ENCODE measurements at places on chromosomes 6 and 20.

GRCh38 chr6:44030812-44031454, 96.3 kb downstream of the MRPL14 start:
- DNase-seq: no peak

DNA sequence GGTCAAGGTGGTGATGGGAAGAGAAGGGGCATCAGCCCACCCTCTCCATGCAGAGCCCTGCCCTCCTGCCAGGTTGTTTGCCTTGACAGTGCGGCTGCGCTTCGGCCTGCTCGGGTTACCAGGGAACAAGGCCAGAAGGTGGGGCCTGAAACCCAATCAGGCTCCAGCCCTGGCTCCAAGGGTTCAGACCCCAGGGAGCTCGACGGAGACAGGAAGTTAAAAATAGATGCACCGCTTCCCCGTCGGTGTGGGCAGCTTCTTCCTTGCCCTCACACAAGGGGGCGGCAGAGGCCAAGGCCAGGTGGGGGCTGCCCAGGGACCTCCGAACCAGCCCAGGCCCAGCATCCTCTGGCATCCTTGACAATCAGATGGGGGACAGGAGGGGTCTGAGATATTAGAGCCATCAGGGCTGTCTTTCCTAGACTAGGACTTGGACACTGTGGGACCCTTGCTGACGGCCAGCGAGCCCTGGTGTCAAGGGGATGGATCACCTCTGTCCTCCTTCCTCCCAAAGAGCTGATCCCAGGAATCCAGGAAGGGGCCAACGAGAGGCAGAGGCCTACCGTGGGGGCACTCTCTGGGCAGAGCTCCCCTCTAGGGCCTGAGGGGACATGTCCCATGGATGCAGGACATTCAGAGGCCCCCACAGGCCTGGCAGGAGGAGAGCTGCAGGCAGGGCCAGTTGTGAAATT, 65.2 kb downstream of the RIPOR3 start:
- DNase-seq: no peak

DNA sequence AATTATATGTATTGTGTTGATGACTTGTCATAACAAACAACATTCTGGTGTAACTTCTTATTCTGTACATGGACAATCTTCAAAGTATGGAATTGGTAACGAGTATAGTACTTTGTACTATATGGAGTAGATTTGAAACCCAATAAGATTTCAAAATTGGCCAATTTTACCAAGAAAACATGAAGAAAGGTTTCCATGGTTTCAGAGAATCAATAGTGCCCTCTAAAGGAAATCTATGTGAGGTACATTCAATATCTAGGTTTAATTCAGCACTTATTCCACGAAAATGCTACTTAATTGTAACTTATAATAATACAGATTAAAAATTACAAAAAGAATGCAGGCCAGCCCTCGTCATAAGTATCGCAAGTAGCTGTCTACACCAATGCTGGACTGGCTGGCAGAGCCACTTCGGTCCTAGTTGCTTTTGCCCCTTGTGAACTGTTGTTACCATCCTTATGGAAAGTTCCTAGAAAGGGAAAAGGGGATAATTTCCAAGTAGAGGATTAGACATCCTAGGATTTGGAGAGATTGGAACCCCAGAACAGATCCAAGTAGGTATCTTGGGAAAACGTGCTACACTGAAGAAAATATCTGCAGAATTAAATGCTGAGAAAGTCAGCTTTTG, 70.9 kb downstream of the LCA5 start:
- DNase-seq: no peak

GRCh38 chr6:77180326-77180725, 283.0 kb downstream of the HTR1B start:
- no peak for DNase-seq

GRCh38 chr6:69138893-69139494, 503.9 kb downstream of the ADGRB3 start:
- no peak for DNase-seq

DNA sequence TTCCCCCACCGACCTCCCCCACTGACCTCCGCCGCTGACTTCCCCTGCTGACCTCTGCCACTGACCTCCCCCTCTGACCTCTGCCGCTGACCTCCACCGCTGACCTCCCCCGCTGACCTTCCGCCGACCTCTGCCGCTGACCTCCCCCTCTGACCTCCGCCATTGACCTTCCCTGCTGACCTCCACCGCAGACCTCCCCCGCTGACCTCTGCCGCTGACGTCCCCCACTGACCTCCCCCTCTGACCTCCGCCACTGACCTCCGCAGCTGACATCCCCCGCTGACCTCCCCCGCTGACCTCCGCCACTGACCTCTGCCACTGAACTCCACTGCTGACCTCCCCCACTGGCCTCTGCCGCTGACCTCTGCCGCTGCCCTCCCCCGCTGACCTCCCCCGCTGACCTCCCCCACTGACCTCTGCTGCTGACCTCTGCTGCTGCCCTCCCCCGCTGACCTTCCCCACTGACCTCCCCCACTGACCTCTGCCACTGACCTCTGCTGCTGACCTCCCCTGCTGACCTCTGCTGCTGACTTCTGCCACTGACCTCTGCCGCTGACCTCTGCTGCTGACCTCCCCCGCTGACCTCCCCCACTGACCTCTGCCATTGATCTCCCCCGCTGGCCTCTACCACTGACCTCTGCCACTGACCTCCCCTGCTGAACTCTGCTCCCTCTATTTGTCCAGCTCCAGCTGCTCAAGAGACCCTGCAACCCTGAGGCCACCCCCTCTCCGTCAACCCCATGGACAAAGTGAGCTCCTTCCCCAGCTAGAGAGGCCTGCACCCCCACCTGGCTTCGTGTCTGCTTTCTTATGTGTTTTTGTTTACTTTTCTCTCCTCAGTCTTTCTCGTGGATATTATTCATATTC, 91.4 kb upstream of the AFDN start:
- DNase-seq: no peak

- DNase-seq: no peak
These were observed 151.2 kb downstream of the PDE10A start for GRCh38 chr6:165511807-165512206.

GRCh38 chr6:109238396-109238795, 143.1 kb downstream of the CEP57L1 start:
- DNase-seq: no peak

- no peak for DNase-seq
These were observed 44.9 kb upstream of the TLDC2 start for GRCh38 chr20:36830791-36831691.

- DNase-seq: no peak
These were observed 480.5 kb upstream of the HTR1E start for GRCh38 chr6:86456821-86457220.

DNA sequence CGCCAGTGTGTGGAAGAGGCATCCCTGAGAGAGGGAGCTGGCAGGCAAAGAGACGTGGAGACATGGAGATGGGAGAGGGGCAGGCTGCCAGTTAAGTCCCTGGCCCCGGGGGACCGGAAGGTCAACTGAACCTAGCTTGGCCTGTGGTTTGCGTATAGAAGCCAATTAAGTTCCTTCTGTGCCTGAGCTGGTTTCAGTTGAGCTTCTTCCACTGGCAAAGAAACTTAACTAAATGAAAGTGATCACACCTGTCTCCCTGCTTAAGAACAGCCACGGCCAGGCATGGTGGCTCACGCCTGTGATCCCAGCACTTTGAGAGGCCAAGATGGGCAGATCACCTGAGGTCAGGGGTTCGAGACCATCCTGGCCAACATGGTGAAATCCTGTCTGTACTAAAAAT, 26.7 kb upstream of the NNAT start:
- no peak for DNase-seq

DNA sequence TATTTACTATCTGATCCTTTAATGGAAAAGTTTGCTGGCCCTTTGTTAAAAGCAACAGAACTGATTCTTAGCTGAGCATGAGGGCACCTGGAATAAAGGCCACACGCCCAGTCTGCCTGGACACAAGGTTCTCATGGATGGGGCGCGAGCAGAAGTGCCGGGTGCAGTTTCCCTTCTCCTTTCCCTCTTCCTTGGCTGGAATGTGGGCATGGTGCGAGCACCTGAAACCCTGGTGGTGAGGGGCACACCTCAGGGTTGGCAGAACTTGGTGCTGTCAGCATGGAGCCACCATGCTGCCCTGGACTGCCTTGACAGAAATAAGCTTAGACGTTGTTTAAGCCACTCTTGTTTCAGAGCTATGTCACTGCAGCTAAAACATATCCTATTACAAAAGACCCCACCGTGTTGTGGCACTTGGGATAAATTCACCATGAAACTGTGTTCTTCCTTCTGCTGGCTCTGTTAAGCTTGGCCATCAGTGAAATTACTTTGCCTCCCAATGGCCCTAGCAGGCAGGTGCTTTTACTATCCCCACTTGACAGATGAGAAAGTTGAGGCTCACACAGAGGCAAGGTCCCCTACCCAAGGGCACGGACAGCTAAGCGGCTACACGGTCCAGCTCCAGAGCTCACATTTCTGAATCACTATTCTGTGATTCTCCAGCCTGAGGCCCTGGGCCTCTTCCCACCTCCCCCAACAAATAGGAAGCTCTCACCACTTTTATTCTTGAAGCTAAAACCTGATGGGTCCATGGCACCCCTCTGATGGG, 115.9 kb downstream of the PREX1 start:
- DNase-seq: no peak

DNA sequence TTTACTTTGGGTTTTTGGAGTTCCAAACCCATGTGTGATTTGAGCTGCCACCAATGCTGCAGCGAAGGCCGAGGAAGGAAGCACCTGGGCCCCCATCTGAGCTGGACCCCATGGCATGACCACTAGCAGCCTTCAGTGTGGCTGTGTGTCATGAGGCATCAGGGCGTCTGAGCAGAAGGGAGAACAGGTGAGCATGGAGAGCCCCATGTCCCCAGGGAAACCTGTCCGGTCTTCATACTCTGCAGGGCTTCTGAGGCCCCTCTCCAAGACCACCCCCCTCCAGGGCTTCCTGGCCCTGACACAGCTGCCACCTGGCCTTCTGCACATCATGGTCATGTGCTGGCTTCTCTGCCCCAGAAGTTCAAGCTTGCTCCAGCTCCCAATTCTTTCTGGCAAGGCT, 169.1 kb upstream of the CST7 start:
- DNase-seq: no peak

GRCh38 chr6:50264995-50265571, 215.4 kb upstream of the DEFB112 start:
- no peak for DNase-seq

DNA sequence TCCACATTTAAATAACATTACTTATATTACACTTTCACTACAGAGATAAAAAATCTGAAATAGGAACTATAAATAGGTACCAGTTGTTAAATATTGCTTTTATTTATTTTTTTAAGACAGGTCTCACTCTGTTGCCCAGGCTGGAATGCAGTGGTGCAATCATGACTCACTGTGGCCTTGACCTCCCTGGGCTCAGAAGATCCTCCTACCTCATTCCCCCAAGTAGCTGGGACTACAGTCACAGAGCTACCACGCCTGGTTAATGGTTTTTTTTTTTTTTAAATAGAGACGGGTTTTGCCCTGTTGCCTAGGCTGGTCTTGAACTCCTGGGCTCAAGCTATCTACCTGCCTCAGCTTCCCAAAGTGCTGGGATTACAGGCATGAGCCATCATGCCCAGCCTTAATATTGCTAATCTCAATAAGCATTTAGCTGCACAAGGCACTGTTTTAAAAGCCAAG, 17.3 kb downstream of the EEF1E1 start:
- no peak for DNase-seq

- DNase-seq: no peak
These were observed 37.4 kb upstream of the FAM83C start for GRCh38 chr20:35329435-35330139.

GRCh38 chr6:144415835-144416237, 130.7 kb downstream of the UTRN start:
- DNase-seq: no peak

DNA sequence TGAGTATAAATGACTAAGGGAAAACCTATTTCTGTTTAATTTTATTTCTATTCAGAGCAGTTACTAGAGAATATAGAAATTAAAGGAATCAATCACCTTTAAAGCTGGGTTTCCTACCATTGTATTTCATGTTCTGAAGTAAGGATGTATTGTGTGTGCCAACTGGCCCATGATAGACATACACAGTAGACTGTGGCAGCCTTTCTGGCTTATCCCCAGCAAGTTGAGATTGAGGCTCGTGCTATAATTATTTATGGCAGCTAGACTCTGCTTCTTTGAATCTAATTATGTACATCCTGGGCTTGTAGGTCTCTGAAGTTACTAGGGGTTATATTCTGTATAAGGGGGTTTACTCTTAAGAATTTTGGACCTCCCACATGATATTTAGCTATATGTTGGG, 44.4 kb downstream of the ZNF292 start:
- no peak for DNase-seq

- no peak for DNase-seq
These were observed 685.6 kb downstream of the DOK5 start for GRCh38 chr20:55160996-55161395.

DNA sequence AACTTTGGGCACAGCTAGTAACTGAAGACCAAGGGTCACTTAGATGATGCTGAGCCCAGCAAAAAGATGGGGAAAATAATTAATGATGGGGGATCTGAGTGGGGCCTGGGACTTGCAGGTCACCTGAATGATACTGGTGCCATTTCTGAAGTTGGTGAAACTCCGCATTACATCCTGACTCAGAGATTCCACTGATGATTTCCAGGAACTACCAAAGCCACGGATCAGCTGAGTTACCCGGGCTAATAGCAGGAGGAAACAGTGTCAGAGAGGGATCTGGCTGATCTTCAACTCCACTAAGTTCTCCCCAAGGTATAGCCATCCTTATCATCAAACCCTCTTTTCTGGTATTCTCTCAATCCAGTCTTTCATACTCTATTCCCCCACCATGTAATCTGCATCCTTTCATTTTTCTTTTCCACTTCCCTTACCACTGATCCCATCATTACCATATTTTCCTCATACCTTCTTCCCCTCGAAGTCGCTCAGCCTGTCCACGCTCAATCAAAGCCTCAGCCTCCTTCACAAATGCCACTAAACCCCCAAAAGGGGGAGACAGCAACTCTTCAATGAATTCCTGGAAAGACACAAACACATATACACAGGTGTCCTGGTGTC, 20.2 kb downstream of the VPS52 start:
- DNase-seq: no peak

- DNase-seq: no peak
These were observed 7.8 kb upstream of the BTN3A1 start for GRCh38 chr6:26394289-26394688.

GRCh38 chr20:36264426-36265246, 28.4 kb downstream of the AAR2 start:
- DNase-seq: no peak

GRCh38 chr6:141388666-141389065, 744.1 kb upstream of the GJE1 start:
- no peak for DNase-seq

DNA sequence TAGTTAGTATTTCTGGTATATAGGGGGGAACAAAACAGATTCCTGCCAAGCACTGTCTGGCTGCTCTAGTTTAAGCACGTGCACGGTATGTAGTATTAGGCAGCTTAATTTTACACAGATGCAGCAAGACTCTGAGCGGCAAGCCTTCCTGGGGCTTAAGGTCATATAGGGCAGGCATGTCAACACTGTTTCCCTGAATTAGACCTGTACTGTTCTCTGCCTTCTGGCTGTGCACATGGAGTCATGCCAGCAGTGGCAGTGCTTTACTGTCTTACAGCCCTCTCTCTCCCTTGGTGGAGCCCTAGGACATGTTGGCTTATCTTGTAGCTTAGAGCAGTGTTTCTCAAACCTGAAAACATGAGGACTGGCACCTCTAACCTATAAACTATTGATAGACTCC, 56.6 kb downstream of the PHF20 start:
- DNase-seq: no peak

- DNase-seq: no peak
These were observed 215.5 kb upstream of the LAMP5 start for GRCh38 chr20:9298906-9299305.
